Stimulated activated CD4-positive, alpha-beta T cell treated with anti-CD3 and anti-CD28 coated beads, Interleukin-1b, Interleukin-23, amount 100 ng/mL, for 1 hour (primary cell): ENCODE measurements at places on chromosomes 7 and 10.

- no peak for DNase-seq
These were observed 173.6 kb upstream of the AKR1E2 start for GRCh38 chr10:4652111-4653010.

- no peak for DNase-seq
These were observed 54.6 kb downstream of the EEPD1 start for GRCh38 chr7:36207451-36208291.

- DNase-seq = no peak
These were observed 36.5 kb downstream of the SEMA3C start for GRCh38 chr7:80882213-80882801.

- no peak for DNase-seq
These were observed 291.2 kb upstream of the FZD1 start for GRCh38 chr7:90972906-90973550.
